ENCODE measurements at places on chromosomes 1 and 21.

- DNase-seq = no peak
Measured at GRCh38 chr21:42609811-42610210, 43.6 kb upstream of the PDE9A start.

- DNase-seq = no peak
Measured at GRCh38 chr1:162689745-162690671, 57.7 kb downstream of the DDR2 start.

- peak; percentile 60 for DNase-seq
Measured at GRCh38 chr21:17387030-17387617, 125.7 kb upstream of the CXADR start.

DNA sequence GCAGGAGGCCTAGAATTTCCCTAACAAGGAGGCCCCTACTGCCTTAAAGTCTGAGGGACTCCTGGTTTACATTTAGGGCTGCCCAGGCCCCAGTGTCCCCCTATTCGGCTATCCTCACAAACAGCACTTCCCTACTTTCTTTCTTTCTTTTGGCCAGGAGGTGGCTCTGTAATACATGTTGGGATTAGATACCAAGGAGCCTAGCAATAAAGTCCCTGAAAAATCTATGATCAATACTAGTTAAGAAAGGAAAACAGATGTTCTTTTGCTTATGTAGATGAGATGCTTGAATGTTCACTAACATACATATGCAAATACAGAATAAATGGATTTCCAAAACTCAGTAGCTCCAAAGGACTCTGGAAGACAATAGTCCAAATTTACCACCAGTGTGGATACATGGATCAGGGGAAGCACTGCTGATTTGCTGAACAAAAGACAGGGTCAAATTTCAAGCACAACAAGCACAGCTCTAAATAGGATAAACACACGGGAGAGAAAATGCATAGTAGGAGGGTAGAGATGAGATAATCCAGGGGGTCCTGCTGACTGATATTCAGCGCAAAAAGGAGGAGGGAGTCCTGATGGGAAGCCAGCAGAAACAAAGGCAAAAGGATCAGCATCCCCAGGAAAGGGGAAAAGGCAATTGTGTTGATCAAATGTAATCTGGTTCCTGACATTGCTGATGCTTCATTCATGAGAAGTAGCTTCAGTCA is 240.0 kb downstream of the NUF2 start:
- DNase-seq = peak; percentile 1

- no peak for DNase-seq
Measured at GRCh38 chr1:23793861-23794731, 3.2 kb downstream of the LYPLA2 start.

- DNase-seq = peak; percentile 64
Measured at GRCh38 chr1:36207339-36207738, 16.9 kb upstream of the THRAP3 start.

DNA sequence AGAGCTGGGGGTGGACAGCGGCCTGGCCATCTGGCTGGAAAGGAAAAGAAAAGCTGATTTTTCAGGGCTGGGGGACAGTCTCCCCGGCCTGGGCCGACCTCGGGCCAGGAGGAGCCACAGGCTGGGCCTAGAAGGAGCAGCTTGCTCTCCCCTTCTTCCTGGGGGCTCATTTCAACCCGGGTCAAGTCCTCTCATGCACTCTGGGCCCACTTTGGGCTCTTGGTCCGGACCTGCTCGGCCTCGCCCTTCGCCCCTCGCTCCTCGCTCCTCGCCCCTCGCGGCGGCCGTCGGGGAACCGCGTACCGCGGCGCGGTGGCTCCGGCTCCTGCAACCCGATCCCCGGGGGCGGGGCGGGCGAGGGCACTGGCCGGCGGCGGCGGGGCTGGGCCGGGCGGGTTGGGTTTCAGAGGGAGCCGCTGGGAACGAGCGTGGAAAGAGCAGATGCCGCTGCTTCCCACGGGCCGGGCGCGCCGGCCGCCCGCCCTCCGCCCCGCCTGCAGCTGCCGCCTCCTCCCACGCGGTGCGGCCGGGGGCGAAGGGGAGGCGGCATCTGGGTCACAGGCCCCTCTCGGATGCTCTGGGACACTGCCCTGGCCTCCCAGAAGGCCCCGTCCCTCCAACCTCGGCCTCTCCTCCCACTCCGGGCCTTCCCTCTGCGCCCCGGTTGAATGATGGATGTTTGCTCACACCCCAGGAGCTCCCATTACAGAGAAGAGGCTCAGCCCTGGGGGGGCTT is 6.6 kb downstream of the HEYL start:
- peak; percentile 74 for DNase-seq

- DNase-seq = no peak
Measured at GRCh38 chr1:80293818-80294217, 1287.3 kb upstream of the ADGRL4 start.

DNA sequence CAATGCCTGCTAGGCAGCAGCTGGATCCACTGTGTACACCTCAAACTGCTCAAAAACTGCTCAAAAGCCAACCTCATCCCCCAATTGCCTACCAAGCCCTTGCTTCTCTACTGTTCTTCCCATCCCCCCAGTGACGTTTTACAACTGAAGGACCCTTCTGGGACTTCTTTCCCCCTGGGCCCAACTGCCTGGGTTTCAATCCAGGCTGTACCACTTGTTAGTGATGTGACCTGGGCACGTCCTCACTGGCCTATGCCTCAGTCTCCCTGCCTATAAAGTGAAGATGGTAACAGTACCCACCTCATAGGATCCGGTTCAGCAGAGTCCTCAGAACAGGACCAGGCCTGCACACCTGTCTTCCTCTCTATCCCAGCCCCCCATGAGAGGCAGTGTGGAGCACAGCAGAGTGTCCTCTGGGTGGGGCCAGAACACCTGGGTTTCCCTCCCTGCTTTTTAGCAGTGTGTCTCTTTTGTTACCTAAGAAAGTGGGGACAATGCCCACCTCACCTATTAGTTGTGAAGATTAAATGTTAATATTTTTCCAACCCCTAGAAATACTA is 1.9 kb upstream of the TEKT2 start:
- no peak for DNase-seq

- DNase-seq = no peak
Measured at GRCh38 chr1:63675420-63675931, 82.3 kb downstream of the PGM1 start.

GRCh38 chr1:10634428-10635084 is 159.8 kb downstream of the PEX14 start:
- peak; percentile 15 for DNase-seq
